ENCODE measurements at places on chromosomes 5 and 9. TPM values are rescaled to one million over a fixed set of nuclear protein-coding genes. Genes with fewer than 3 reads are reported as not detected.

DNA sequence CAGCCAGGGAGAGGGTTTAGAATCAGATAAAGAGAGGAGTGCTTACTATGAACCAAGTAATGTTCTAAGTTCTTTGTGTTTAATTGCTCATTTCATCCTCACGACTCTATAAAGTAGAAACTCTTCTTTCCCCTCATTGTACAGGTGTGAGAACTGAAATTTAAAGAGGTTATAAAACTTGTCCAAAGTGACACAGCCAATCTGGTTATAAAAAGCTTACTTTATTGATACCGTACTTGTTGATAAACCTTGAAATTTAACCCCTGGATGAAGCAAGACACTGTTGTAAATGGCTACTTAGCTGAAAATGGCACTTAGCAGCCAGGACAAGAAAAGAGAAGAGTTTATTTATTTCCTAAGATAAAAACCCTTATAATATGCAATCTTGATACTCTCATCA is 702.4 kb downstream of the KCTD16 start:
- no peak for DNase-seq

EQTN gene
- 0.05 TPM for total RNA-seq

GRCh38 chr5:160044967-160045366 is 36.0 kb downstream of the TTC1 start:
- DNase-seq, result no peak

C9orf153 gene
- total RNA-seq, result 0.19 TPM

GRCh38 chr5:59516161-59516560 is 377.4 kb downstream of the PDE4D start:
- DNase-seq, result no peak

Measured in thymus (tissue), 14 donors.